H4 (cell line): ENCODE measurements at places on chromosomes 5 and 9.

- no peak for DNase-seq
Observed at GRCh38 chr5:169213479-169213878, 87.5 kb downstream of the SLIT3 start.

- DNase-seq = no peak
Observed at GRCh38 chr5:110702704-110703103, 23.8 kb downstream of the TMEM232 start.

- no peak for DNase-seq
Observed at GRCh38 chr5:137316346-137316736, 182.8 kb downstream of the SPOCK1 start.

DNA sequence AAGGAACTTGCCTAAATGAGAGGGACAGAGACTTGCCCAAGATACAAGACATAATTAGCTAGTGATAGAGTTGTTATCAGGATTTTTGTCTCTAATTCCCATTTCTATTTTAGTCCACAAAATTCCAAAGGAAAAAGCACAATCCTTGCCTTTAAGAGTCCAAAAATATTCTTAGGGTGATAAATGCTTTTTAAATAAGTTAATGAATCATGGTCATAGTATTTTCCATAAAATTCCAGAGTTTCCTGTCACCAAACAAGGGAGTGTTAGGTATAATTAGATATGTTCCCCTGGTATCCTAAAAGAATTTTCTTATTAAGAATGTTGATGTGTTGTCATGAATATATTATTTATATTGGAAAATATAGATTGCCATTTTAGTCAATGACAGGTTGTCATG is 21.8 kb upstream of the CEP72 start:
- no peak for DNase-seq

DNA sequence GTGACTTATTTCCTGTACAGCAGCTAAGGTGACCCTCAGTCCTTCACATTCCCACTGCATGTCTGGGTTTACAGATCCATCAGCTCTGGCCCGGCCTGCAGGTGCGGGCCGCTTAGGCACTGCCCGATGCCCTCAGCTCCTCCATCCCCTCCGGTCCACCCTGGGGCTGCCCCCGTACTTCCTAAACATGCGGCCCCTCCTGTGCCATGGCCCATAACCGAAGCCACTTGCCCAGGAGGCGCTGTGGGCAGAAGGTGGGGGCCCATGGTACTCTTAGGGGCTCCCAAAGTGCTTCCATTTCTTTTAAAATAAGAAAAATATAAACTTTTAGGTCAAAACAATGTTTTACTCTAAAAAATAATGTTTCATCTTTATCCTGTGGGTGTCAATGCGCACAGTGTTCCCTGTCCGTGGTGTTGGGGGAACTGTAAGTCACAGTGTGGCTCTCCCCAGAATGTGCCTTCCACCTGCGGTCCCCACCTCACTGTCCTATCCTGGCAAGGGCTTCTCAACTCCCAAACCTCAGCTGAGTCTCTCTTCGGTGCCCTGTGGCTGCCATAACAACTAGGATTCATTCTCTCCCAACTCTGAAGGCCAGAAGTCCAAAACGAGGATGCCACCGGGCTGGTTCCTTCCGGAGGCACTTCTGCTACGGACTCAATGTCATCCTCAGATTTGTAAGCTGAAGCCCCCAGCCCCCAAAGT is 132.7 kb upstream of the LPCAT1 start:
- no peak for DNase-seq

GRCh38 chr9:116267021-116267420 is 113.4 kb downstream of the PAPPA start:
- DNase-seq = no peak

GRCh38 chr5:1431896-1432295 is 13.3 kb downstream of the SLC6A3 start:
- DNase-seq = no peak

GRCh38 chr5:151555760-151556576 is 35.2 kb downstream of the FAT2 start:
- DNase-seq = no peak

DNA sequence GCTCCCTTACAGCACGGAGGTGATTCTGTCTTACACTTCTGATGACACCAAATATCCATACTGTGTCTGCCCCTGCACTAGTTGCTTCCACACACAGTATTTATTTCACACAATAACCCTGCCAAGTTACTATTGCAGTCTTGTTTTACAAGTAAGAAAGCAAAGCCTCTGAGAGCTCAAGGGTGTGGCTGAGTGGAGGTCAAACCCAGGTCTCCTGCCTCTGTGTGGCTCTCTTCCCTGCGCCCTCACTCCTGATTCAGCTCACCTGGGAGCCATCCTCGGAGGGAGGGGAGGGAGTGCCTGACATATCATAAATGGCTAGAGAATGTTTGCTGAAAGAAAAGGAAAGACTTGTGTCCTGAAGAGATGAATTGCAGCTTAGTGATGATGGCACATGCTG is 41.0 kb downstream of the MVB12B start:
- DNase-seq = no peak
